Umbilical cord (tissue), 2 donors: ENCODE measurements at places on chromosomes 5 and 9.

- peak; percentile 42 for DNase-seq
Measured at GRCh38 chr5:81151546-81151945, 81.6 kb upstream of the CKMT2 start.

DNA sequence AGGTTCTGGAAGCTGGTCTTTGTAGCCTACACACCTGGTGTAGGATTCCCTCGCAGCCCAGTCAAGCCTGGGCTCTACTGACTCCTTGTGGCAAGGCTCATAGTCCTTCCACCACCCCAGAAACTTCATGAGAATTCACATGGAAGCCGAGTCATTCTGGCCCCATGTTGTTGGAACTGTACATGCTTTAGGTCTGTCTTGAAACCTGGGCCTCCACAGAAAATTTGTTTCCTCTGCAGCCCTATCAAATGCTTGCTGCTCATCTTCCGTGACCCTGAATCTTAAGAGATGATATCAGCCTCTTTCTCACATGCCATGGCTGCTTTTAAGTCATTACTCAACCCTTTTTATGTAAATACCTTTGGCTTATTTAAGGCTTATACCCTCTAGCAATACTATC lies 113.4 kb upstream of the GRHPR start:
- peak; percentile 2 for DNase-seq

DNA sequence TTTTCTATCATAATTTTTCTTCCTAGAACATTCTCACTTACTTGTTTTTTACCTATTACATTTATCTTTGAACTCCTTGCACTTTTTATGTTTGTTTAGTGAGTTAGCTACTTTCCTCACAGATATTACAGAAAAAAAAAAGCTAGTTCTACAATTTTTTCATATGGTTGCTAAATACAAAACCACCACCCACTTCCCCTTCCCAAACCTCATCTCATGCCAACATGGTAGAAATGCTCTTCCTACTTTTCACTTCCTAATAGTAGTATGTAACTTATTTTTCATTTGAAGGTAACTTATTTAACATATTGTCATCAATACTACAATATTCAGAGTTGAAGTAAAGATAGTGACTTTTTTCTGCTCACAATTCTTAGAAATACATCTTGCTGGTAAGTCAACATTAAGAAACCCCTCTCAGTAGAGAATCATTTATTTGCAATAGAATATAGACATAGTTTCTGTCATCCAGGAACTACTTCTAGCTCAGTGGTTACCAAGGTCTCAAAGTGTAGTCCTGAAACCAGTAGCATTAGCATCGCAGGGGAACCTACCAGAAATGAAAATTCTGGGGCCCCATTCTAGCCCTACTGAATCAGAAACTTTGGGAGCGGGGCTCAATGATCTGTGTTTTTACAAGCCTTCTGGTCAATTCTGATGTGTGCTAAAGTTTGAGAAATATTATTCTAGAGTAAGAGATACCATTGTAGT lies 1124.6 kb downstream of the DTWD2 start:
- DNase-seq = no peak

GRCh38 chr5:125559296-125559695 lies 812.9 kb upstream of the ZNF608 start:
- peak; percentile 99 for DNase-seq

DNA sequence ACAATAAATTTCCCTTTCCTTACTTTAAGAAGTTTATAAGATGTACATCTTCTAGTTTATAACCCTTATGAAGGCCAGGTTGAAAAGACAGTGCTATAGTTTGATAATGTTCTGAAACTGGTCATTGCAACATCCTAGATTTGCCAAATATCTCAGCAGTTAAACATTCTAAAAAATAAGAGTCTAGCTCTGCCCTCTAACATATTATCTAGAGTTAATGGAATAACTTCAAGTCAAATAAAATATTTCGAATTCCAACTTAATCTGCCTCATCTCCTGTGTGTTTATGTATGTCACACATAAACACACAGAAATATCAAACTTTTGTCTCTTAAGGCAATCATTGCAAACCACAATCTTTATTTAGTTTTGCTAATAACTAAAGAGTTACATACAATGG lies 796.6 kb downstream of the TLE1 start:
- DNase-seq = no peak

DNA sequence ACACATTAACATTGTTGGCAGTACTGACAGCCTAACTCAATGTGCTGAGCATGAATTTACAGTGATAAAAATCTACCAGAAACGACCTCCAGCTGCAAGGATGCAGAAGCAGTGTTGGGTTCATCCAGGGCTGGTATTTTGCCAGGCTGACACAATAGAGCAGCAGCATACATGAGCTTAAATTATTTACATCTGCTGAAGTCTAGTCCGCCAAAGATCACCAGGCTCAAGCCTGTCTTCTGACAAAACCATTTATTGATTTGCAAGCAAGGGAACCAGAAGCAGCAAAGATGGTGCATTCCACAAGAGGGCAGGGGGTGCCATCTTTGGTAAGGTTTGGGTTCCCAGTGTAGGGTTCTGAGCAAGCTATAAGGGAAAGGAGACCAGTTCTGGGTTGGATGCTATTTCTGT lies 8.7 kb upstream of the C5orf34 start:
- no peak for DNase-seq

- DNase-seq = no peak
Measured at GRCh38 chr5:74482990-74483389, 157.5 kb downstream of the ENC1 start.

DNA sequence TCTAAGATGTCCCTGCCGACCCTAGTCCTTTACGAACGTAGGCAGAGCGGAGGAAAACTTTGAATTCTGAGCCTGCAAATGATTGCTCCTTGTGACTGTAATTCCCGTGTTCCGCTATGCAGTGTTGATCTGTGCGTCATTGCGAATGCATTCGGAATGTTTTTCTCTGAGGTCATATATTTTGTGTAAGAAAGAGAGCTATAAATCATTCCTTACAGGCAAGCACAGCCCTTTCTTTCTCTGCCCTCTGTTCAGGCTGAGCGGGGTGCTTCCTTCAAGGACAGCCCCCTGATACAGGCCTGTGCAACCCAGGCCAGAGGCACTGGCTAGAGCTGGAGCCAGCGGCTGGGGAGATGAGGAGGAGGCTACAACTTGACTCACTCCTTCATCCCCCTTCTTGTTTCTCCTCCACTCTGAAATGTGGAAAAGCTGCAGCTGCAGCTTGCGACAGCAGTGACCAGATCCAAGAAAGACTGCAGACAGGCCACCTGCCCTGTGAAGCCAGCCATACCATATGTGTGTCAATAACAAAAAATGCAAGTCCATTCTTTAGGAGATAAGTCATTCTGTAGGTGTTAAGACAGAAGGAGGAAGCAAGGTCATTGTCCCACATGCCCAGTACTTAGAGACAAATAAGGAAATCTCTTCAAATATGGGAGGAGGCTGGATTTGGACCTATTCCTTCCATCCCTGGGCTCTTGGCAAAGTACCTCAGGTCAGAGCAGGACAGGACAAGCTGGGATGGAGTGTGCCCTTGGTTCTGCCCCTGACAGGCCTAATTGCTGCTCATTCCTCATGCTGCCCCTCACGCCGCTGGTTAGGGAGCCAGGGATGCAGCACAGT lies 345.7 kb upstream of the WWC1 start:
- peak; percentile 86 for DNase-seq

GRCh38 chr5:176810081-176810597 lies at the start of gene UNC5A:
Gene UNC5A, plus strand, starts transcription at chr5:176810559. Its CDS starts 192 bp downstream, at chr5:176810751.
- DNase-seq = no peak
